Stimulated activated CD4-positive, alpha-beta T cell treated with anti-CD3 and anti-CD28 coated beads, Interleukin-1b, Interleukin-23, amount 100 ng/mL, for 1 hour (primary cell): ENCODE measurements at places on chromosomes 13 and 19.

DNA sequence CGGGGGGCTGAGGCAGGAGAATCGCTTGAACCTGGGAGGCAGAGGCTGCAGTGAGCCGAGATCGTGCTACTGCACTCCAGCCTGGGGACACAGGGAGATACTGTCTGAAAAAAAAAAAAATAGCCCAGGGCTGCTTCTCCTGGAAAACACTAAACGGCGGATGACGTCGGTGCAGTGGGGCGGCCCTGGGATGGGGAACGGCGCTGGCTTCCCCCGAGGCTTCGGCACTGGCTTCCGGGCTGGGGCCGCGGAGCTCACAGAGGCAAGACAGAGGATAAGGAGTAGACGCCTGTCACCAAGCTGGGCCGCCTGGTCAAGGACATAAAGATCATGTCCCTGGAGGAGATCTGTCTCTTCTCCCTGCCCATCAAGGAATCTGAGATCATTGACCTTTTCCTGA, 5.0 kb downstream of the PRSS57 start:
- DNase-seq: no peak

DNA sequence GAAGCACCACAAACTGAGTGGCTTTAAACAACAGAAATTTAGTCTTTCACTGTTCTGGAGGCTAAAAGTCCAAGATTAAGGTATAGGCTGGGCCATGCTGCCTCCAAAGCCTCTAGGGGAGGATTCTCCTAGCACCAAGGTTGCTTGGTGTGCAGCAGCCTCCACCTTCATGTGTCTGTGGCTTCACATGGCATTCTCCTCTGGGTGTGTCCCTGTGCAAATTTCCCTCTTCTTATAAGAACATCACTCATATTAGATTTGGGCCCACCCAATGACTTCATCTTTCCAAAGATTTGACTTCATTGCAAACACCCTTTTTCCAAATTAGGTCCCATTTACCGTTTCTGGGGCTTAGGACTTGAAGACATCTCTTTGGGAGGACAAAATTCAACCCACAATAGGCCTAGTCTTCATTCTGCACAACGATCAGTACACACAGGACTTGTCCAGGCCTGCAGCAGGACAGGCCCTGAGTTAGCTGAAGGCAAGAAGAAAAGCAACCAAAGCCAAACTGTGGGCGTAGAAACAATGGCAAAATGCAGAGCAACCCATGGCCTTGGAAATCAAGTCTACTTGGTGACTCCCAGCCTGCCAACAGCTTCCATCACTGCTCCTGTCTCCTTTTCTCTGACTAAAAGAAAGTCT, 521.2 kb upstream of the NBEA start:
- DNase-seq: no peak

- no peak for DNase-seq
Measured at GRCh38 chr19:48646722-48647216, 782 bp upstream of the CA11 start.

DNA sequence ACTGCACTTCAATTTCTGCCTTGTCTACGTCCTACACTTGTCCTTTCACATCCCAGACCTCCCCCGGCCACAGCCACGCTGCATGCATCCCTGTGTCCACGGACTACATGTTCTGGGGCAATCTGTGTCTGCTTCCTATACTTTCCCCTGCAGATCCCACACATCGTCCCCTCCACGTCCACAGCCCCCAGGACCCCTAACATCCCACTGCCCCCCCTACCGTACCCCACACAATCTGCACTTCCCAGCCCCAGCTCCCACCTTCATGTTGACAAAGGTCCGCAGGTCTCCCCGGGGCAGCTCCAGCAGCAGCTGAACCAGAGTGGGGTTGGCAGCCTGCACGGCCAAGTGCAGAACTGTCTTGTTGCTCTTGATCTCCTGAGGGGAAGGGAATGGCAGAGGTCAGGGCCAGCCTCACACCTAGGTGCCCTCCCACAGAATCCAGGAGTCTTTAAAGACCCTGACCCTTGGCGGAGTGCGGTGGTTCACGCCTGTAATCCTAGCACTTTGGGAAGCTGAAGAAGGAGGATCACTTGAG, 10.2 kb downstream of the NFKBID start:
- DNase-seq: no peak

GRCh38 chr13:104967836-104968630, 1567.4 kb downstream of the EFNB2 start:
- DNase-seq: no peak

- DNase-seq: no peak
Measured at GRCh38 chr13:50715402-50716146, 127.9 kb downstream of the DLEU7 start.

- DNase-seq: no peak
Measured at GRCh38 chr13:36979361-36980050, 19.6 kb downstream of the ALG5 start.

- no peak for DNase-seq
Measured at GRCh38 chr13:79194727-79195126, 211.3 kb downstream of the RBM26 start.

DNA sequence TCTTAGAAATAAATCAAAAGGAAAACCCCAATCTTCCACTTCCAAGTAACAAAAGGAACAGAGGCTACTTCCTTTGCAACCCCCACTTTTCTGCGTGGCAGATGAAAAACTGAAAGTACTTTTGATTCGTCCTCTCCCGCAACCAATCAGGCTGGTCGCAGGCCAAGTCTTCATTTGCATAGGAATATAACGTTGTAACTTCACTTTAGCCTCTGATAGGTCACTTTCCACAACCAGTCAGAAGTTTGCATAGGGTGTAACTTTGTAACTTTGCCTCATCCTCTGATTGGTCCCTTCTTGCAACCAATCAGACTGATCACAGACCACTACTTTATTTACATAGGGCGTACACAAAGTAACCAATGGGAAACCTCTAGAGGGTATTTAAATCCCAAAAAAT, 37.2 kb downstream of the TGDS start:
- DNase-seq: no peak

DNA sequence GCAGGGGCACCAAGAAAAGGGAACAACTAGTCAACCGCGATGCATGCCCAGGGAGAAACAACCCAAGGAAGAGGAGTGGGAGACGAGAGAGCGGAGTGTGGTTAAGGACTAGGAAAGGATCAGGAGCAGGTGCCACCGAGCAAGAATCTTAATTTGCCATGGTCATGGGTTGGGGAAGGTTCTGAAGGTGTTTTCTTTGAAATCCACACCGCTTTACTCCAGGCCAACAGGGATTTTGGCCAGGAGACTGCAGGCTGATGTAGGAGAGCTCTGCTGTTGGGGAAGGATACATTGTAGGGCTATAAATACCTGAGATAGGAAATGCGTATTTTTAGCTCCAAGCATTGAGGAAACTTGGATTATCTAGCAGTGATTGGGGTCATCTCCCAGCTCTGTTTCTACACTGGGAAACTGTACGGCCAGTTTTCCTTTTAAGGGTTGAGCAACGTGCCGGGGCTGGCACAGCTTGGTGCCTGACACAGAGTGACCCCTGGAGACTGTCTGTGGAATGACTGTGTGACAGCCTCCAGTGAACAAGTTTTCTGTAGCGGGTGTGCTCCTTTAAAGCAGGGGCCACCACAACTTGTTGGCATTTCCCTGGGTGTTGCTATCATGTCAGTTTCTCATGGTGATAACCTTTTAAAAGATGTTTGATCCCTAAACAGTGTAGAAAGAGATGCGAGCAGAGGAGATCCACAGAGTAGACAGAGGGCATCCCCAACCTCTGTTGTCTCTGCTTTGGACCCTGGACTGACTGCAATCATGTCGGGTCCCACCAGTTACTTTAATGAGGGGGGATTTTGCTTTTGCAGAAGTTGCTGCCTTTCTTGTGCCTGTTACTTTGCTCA, 34.3 kb downstream of the ZNF536 start:
- DNase-seq: no peak

GRCh38 chr13:113972451-113973217, 1.2 kb downstream of the C13orf46 start:
- DNase-seq: no peak

DNA sequence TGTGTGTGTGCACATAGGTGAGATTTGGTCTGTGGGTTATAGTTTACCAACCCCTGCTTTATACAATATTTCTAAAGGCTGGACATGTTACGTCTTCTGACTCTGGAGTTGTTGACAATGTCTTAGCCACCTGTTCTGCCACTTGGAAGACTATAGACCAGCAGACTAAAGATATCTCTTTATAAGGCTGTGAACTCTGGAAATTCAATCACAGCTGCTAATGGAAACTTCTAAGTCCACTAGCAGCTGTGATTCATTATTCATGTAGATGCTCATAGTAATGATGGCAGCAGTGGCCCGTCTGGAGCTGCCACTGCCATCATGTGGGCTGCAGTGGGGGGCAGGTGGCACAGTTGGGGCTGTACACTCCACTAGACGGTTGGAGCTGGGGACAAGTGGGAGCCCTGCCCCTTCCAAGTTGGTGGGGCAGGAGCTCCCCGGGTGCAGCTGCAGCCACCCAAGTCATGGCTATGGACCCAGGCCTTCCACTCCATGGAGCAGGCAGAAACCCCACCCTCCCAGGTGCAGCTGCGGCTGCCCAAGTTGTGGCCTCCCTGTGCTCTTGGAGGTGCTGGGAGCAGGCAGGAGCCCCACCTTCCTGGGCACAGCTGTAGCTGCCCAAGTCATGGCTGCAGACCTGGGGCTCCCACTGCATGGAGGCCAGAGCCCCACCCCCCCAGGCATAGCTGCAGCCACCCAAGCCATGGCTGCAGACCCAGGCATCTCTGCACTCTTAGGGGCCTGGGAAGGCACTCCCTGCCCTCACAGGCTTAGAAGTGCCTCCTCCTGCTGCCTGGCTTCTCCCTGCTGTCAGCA, 8.8 kb downstream of the IGFL4 start:
- no peak for DNase-seq

DNA sequence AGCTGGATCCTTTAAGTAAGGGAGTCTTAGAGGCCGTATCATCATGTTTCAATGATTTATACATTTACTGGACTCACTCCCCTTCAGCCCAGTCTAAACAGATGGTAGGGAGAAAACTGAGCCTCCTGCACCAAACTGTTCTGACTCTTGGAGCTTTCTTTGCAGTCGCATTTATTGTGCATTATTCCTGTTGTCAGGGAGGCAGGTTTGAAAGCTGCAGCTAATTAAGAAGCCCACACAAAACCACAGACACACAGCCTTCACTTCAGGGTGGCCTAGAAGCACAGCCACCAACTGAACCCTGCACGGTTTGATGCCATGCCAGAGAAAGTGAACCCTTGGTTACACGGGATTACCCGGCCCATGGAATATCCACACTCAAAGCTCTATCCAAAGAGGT, 911.0 kb downstream of the UQCRFS1 start:
- DNase-seq: no peak

GRCh38 chr13:39602614-39603366, at the start of gene LHFPL6:
Gene LHFPL6 (minus strand): TSS chr13:39603193.
- DNase-seq: no peak

DNA sequence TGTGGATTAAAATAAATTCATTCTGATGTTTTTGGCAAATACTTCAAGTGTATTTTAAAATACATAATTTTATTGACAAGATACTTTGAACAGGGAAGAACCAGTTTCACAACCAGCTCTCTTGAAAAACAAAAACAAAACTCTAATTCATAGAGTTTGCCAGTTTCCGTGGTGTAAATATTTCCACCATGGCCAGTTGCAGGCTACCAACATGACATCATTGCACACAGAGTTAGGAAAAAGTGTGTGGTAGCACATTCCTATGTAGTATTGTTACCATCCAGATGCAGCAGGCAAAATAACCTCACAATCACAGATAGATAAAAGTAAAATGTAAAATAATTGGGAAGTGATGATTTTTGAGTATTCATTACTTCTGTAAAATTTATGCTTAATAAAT, 7.7 kb upstream of the RNF113B start:
- DNase-seq: no peak

- DNase-seq: peak; percentile 25
Measured at GRCh38 chr19:12194827-12195731, 32.2 kb downstream of the ZNF136 start.

DNA sequence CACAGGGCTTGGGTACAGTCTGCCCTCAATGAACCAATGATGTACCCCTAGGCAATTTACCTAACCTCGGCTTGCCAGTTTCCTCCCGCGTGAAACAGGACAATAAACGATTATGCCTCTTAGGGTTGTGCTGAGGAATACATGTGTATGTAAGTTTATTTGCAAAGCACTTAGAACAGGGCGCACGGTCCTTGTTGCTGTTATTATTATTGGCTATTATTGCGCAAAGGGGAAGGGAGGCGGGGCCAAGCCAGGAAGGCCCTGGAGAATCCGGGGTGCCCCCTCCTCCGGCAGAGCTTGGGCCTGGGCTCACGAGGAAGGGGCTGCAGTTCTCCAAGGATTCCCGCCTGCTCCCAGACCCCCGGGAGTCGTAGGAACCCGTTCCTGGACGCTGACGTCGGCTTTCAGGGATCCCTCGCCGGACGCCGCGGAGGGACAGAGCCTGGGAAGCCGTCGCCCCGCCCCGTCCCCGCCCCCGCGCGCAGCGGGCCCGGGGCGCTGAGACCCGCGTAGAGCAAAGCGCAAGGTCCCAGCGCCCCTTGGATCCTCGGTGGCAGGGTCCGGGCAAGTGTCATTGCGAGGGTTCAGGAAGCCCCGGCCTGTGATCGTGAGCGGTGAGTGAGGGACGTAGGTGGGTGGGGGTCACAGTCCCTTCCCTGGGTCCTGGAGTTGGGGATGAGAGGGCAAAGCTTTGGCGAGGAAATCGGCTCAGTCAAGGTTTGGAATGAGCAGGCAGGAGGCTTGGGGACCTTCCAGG, at the start of gene TMEM91:
Gene TMEM91 (plus strand): TSS at position 293 of the 757 bp plus-strand sequence. CDS start 1,777 bp downstream, outside the sequence.
- no peak for DNase-seq

- no peak for DNase-seq
Measured at GRCh38 chr13:99053636-99054233, 75.9 kb upstream of the DOCK9 start.

DNA sequence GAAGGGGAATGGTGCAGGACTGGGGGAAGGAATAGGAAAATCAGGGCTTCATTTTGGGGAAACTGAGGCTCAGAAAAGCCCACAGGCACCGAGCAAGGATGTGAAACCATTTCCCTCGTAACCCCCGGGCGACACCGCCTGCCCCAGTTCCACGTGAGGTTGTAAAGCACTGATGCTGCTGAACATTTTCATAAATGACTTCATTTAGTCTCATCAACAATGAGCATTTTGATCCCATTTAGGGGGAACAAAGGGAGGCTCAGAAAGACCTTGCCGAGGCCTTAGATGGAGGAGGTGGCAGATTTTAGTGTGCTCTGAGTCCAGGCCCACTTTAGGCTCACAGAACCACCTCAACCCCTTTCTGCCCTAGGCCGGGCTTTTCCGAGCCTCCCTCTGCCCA, 20.5 kb upstream of the FBXO27 start:
- no peak for DNase-seq

- no peak for DNase-seq
Measured at GRCh38 chr13:33691980-33692379, 126.0 kb upstream of the RFC3 start.

DNA sequence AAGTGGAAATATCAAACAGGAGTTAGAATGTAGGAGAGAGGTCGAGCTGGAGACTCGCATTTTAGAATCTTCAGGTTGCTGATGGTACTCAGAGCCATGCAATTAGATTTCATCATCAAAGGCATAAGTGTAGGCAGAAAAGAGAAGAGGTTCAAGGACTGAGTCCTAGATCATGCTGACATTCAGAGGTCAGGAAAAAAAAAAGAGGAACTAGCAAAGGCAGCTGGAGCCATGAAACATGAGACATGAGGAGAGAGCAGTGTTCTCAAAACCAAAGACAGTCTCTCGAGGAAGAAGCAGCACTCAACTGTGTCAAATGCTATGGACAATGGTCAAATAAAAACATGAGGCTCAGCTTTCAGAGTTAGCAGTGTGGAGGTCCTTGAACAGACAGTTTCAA, 12.4 kb upstream of the TPP2 start:
- DNase-seq: no peak
